Endothelial cell of umbilical vein (primary cell): ENCODE measurements at places on chromosomes 11 and 22.
A peak's percentile ranks its signal among the peaks of the same experiment; 100 is the strongest.

DNA sequence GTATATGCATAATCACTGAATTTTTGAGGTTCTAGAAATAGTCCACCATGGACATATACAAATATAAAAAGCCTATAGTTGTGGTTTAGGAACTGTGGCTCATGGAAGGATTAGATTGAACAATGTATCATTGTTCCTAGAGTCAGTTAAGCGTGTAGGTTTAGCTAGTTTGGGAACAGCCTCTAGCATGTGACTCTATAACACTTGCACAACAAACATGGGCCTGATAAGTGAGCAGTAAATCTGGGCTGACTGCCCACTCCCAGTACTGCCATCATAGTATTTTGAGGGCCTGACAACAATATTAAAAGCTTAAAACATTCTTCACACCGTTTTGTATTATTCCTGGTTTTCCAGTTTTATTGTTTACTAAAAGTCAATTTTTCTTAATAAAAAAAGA lies 47.0 kb downstream of the YAP1 start:
- DNase-seq = peak; percentile 4

GRCh38 chr11:108614086-108614485 lies 20.5 kb upstream of the EXPH5 start:
- DNase-seq = no peak

DNA sequence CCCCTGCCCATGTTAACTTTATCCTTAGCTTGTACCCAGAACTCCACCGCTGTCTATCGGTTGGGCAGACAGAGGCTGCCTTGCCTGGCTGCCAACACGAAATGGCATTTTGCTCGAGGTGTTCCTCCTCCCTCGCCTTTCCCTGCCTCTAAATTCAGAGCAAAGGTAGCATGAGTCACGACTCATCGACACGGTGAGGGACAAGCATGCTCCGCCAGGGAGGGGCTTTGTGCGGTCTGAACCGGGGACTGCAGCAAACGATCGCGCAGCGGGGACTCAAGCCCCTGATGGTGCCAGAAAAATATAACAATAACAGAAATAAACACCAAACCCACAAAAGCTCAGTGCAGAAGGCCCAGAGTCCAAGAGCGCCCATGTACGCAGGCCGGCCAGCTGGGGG lies 52.3 kb downstream of the RTL6 start:
- DNase-seq = no peak

DNA sequence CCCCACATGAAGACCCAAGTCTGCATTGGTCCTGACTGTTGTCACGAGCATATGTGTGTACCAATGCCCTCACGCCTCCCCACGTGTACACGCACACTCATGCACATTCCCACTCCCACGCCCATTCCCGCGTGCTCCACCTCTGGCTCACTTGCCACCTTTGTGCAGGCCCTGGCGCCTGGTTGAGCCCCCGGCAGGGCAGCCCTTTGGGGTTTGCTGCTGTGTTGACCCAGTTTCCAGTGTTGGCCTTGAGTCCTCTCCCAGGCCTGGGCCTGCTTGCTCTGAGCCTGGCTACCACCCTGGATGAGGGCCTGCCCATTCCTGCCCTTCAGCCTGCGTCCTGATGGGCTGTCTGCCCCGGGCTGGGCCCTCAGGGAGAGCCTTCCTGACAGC lies 18.2 kb downstream of the PVALB start:
- DNase-seq = no peak

GRCh38 chr11:20337526-20338154 lies 25.9 kb upstream of the HTATIP2 start:
- peak; percentile 43 for DNase-seq

DNA sequence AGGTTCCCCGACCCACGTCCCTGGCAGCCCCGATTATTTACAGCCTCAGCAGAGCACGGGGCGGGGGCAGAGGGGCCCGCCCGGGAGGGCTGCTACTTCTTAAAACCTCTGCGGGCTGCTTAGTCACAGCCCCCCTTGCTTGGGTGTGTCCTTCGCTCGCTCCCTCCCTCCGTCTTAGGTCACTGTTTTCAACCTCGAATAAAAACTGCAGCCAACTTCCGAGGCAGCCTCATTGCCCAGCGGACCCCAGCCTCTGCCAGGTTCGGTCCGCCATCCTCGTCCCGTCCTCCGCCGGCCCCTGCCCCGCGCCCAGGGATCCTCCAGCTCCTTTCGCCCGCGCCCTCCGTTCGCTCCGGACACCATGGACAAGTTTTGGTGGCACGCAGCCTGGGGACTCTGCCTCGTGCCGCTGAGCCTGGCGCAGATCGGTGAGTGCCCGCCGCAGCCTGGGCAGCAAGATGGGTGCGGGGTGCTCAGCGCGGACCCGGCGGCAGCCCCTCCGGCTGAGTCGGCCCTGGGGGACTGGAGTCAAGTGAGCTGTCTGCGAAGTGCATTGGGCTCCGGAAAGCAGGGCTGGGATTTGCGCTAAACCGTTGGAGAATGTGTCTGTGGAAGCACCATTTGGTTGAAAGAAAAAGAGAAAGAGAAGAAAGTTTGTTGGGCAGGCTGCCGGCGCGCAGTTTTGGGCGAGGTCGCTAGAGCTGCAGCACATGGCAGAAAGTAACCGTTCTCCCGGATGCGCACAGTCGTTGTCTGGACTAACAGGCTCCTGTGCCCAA lies at the start of gene CD44:
Gene CD44, plus strand, starts transcription at position 229 of the 779 bp plus-strand sequence. Its CDS starts 133 bp downstream, at position 362.
- DNase-seq = peak; percentile 44

DNA sequence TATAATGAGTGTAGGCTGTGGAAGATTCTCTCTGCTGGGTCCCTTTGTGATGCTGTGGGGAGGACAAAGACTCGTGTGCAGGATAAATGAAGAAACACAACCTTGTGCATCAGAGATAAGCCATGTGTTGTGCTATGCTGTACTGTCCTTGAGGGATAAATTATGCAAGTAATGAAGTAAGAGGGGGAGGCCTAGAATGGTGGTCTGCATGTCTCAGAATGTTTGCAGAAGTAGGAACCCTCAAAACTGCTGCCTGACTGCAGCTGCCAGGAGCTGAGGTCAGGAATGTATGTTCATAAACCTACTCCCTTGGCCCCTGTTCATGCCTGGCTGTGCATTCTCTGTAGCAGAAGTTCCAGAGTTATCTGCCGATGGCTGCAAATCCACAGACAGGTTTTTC lies 4.6 kb upstream of the SMCO4 start:
- no peak for DNase-seq

GRCh38 chr22:49717322-49717919 lies 110.3 kb downstream of the BRD1 start:
- no peak for DNase-seq

- no peak for DNase-seq
These were observed 9.2 kb downstream of the FADD start for GRCh38 chr11:70212227-70212811.

DNA sequence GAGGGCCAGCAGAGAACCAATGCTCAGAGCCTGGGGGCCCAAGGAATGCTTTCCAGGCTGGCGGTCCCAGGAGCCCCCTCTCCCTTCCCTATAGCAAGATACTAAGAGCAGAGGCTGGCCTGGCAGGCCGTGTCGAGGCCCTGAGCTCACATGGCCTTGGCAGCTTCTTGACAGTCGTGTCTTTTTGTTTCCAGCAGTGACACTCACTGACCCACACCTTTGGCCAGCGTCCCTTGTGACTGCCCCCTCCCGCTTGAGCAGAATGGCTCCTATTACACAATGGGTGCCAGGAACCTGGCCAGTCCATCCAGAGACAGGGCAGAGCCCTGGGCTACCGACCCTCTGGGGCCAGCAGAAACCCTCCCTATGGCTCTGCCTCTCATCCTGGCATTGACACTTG lies 6.4 kb upstream of the CCND1 start:
- DNase-seq = no peak

- DNase-seq = no peak
These were observed 4.2 kb upstream of the C1QTNF6 start for GRCh38 chr22:37192204-37192603.

GRCh38 chr11:115500547-115501501 lies 3.4 kb downstream of the CADM1 start:
- no peak for DNase-seq

- no peak for DNase-seq
These were observed 189.7 kb downstream of the MIAT start for GRCh38 chr22:26847046-26847445.

- no peak for DNase-seq
These were observed 94.3 kb upstream of the ZC3H12C start for GRCh38 chr11:109998921-109999320.

- no peak for DNase-seq
These were observed 50.4 kb downstream of the ST3GAL4 start for GRCh38 chr11:126405906-126406305.

DNA sequence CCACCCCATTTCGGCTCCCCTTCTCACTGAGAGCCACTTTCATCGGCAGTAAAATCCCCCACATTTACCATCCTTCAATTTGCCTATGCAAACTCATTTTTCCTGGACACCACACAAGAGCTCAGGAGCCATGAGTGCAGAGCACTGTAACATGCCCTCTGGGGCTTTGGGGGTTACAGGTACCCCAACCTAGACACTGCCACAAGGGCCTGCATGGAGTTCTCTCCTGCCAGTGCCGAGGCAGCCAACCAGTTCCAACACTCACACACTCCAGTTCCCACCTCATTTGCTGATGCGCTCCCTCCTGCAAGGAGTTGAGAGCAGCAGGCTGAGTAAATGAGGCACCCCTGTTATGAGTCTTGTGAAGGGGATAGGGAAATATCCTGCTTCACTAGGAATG lies 76.1 kb downstream of the SMCO4 start:
- no peak for DNase-seq

GRCh38 chr11:255176-255575 lies 18.4 kb downstream of the PSMD13 start:
- no peak for DNase-seq

DNA sequence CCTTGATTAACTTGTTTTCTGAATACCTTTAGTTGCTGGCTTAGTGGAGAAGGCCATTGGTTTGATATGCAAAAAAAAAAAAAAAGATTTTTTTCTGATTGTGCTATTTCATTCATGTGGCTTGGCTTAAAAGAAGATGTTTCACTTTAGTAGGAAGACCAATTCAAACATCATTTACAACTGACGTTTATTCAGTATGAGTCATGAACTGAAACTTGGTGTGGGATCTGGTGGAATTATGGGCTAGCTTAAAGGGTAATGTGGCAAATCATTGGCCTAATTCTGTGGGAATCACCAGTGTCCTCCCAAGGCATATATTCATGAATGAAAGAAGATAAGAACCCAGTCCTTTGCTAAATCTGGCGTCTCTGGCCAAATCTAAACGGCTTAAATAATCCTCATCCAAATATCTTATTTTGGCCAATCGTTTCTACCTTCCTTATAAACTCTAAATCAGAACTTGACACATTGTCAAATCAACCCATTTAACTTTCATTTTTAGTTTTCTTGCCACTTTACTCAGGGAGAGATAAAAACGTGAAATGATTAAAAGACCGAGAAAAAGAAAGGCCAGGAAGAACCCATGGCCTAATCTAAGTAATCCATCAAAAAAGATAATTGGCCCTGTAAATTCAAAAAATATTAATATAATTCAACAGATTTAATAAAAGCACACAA lies 77.0 kb downstream of the DDIAS start:
- DNase-seq = no peak

- no peak for DNase-seq
These were observed 200.1 kb upstream of the POU2AF2 start for GRCh38 chr11:111045407-111045803.

DNA sequence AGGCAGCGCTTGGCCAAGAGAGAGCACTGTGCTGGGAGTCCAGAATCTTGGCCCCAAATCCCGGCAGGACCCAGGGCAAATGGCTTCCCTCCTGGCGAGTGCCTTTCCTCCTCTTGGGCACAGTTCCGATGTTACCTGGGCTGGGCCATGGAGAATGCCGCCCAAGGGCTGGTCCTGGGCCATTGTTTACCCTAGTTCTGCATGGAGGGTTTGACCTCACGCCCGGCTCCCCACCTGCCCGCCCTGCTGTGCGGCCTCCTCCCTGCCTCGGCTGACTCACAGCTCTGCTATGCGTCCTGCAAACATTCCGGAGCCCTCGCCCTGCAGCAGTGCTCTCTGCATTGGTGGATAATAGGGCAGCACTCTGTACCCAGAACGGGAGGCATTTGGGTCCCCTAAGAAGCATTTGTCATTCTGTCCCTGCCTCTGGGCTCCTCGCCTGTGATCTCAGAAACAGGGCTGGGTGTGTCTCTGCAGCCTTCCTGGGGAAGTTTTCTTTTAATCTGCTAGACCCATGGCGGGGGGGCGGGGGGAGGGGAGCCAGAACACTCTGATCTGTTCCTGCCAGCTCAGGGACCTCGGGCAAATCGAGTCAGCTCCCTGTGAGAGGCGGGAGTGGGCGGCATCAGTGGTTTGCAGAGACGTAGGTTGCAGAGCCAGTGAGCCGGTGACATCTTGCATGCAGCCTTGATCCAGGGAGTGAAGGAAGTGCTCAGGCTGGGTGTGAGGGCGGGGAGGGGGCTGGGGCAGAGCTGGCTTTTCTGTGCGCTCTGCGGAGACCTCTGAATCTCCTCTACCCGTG lies 32.9 kb upstream of the SMIM38 start:
- DNase-seq = peak; percentile 64

GRCh38 chr22:36379593-36380361 lies 8.0 kb downstream of the MYH9 start:
- DNase-seq = no peak

- DNase-seq = no peak
These were observed 29.7 kb upstream of the TIMP3 start for GRCh38 chr22:32771756-32772155.

GRCh38 chr22:47374901-47375575 lies 612.6 kb downstream of the TBC1D22A start:
- no peak for DNase-seq

- no peak for DNase-seq
These were observed 21.5 kb downstream of the FADS3 start for GRCh38 chr11:61869708-61870451.

DNA sequence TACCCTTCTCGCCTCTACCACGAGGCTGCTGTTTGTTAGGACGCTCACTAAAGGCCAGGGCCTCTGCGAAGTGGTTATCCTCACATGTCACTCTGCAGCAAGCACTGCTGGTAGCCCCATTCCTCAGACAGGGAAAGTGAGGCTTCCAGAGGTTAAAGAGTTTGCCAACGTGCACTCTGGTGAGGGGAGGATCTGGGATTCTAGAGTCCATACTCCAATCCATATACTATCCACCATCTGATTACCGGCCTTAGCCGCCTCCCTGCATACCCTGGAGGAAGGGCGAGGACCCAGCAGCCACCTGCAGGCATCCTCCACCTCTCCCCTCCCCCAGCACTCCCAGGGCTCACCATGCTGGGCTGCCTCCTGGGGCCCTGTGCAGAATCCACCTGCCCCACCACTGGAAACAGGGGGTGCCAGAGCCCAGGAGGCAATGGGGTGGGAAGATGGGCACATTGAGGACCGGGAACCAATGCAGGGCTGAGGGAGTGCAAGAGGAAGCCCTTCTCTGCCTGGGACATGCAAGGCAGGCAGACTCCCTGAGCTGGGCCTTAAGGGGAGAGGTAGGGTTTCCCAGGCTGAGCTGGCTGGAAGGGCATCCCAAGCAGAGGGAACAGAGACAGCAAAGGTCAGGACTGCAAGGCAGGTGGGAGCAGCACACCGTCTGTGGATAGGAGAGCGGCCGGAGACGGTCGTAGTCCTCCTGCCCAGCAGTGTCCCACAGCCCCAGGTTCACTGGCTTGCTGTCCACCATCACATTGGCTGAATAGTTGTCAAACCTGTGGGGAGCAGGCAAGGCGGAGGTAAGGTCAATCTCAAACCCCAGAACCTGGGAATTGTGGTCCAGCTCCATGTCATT lies 11.7 kb downstream of the RAC2 start:
- DNase-seq = no peak

GRCh38 chr11:75659836-75660235 lies 9.0 kb downstream of the MAP6 start:
- DNase-seq = no peak
